ENCODE measurements at places on chromosomes 7 and 10. TPM values are rescaled to one million over a fixed set of nuclear protein-coding genes. Genes with fewer than 3 reads are reported as not detected.

GRCh38 chr7:30479202-30480120 lies 877 bp upstream of the NOD1 start:
- DNase-seq = peak; percentile 41

DNA sequence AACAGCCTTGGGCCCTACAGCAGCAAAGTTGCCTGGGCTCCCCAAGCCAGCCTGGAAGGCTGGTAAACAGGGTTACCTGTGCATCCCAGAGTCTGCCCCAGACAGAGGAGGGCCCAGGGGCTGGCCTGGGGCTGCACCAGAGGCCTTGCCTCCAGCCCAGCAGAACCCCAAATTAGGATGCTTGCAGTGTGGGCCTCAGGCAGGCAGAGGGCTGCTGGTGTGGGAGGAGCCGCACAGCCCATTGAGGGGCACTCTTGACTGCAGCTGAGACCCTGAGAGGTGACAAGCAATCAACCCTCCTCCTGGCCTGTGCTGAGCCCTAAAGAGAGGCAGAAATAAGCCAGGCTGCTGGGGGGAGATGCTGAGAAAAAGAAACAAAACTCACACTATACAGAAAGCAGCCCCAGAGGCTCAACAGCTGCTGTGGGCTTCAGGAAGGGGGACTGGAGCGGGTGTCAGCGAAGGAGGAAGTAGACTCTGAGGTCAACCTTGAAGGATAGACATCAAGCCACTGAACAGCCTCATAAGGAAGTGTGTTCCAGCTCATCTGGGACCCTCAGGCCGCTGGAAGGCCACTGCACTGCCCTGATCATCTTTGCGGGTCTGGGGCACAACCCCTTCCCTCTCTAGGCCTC lies 6.6 kb downstream of the AIFM2 start:
- no peak for DNase-seq

GRCh38 chr10:62831346-62831745 lies 15.2 kb upstream of the EGR2 start:
- DNase-seq = no peak

NAT16 gene
- not detected for total RNA-seq

GIMAP6 gene
- total RNA-seq = 14.9 TPM
